ENCODE measurements at places on chromosomes 12 and 14. TPM values are rescaled to one million over a fixed set of nuclear protein-coding genes. Genes with fewer than 3 reads are reported as not detected.

- no peak for DNase-seq
Observed at GRCh38 chr14:23645812-23646647, 9.9 kb downstream of the DHRS2 start.

DNA sequence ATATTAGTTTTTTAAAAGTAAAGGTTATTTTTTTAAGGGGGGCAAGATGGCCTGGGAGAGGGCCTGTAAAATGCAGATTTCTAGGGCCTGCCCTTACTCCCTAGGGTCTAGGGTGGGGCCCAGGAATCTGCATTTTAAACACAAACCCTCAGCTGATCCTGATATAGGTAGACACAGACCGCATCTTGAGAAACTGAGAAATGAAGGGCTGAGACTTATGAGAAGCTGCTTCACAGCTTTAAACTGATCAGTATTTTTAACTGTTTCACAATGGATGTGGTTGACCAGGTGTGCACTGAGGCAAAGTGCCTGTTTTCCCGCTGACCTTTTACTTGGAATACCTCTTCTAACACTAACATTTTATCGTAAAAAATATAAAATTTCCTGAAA lies 84.0 kb downstream of the CCDC88C start:
- no peak for DNase-seq

DNA sequence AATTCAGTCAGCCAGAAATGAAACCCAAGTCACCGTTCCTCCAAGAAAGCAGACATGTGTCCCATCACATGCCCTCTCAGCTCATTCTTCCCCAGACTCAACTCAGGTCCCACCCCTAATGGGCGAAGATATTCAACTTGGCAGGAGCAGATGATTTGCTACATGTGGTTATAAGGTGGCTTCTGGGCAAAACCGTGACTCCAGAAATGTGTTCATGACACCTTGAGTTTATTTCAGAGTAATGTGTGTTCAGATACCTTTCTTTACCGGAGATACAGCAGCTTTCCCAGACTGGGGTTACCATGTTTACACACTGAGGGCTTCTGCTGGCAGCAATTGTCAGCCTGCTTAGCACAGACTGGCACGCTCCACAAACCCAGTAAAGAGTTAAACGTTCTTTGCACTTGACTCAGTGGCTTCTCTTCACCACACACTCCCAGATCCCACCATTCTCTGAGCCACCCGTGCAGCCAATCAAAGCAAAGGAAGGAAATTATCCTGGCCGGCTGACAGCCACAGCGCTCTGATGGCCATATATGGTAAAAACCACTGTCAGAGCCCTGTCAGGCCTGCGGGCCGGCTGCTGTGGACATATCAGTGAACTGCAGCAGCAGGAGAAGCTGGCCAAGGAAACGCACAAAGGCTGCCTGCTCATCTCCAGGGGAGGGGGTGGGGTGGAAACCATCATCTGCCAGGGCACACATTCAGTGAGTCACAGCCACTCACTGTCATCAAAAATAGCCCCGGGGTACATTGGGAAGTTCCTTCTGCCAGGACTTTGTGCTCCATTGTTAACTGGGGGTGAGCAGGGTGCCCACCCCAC lies 39.9 kb downstream of the CORO1C start:
- DNase-seq = peak; percentile 89

- no peak for DNase-seq
Observed at GRCh38 chr12:14834509-14834908, 8.8 kb downstream of the ART4 start.

DNA sequence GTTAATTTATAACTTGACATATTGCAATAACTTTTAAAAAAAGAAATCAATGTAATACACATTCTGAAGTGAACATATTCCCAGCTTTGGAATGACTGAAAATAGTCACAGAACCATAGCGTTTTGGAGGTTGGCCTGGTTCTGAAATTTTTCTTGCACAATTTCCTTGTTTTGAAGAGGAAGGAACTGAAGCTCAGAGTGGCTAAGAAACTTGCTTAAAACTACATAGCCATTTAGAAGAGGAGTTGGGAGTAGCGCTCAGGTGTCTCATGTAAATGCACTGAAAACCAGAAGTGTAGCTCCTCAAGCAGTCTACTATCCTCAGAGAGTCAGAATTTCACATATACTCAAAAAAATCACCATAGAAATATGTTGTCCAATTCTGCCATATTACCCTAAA lies 41.2 kb downstream of the SLC38A1 start:
- no peak for DNase-seq

DNA sequence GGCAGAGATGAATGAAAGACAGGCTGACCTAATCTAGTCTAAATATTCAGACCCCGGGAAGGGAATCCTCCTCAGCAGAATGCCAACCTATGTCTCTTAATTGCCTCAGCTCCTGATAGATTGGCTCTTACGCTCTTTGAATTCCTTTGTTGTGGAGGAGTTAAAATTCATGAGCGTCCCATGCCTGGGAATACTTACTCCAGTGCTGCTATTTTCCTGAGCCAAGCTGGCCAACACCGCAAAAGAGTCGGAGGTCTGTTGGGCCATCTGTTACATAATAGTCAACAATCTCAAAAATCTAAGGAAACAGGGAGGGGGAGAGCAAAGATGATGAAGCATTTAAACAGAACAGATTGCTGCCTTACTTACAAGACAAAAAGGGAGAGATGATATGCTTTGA lies 182.8 kb downstream of the ASCL1 start:
- DNase-seq = no peak

The STYK1 gene
- 4.9 TPM for total RNA-seq

The DBX2 gene
- total RNA-seq = not detected

The GALNT8 gene
- total RNA-seq = not detected

The ARF6 gene
- 58.8 TPM for total RNA-seq
